ENCODE measurements at places on chromosomes 2 and 18.

DNA sequence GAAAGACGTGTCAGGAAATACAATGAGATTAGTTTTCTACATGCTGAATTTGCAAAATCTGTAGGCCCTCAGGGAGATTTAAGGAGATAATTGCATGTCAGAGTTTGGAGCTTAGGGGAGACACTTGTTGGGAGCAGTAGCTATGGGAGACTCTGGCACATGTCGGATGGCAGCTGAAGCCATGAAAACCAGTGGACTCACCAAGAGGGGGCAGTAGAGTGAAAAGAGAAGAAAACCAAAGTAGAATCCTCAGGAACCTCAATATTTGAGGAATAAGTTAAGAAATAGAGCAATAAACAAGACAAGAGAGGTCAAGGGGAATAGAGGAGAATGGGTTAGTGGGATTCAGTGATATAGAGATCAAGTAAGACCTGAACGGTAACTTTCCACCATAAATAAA, 24.8 kb downstream of the RUFY4 start:
- no peak for DNase-seq

GRCh38 chr2:127439343-127439742, 21.1 kb downstream of the PROC start:
- no peak for DNase-seq

GRCh38 chr18:70028734-70029133, 81.1 kb upstream of the CD226 start:
- no peak for DNase-seq

DNA sequence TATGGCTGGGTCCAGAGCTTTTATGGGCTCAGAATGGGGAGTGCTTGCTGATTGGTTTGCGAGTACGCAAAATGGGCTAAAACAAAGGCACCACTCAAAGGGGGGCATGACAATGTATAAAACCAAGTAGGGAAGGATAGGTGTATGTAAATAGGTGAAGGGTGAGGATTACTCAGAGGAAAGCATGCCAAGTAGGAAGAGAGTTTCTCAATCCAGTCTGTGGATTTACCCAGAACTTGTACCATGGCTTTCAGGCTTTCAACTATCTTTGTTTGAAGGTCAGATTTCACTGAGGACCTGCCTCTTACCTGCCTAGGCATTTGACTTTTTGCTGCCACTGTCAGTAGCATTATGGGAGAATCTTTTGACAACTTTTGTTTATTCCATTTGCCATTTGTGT, 92.3 kb downstream of the RAB3GAP1 start:
- DNase-seq, result peak; percentile 16

DNA sequence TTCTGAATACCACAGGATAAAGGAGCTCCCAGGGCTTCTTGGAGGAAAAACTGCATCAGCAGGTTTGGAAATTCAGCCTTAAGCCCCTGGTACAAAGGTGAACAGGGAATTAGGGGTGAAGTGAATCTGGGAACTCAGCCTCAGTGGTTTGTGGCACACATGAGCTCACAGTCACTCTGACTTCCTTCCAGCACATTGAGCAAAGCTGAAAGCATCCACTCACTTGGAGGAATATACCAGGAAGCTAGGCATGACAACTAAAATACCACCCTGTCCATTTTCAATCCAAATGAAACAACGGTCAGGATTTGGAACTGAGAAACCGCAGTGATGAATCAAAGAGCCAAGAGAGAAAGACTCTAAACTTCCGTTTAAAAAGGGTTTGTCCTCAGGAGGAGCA, 216.1 kb downstream of the ICOS start:
- DNase-seq, result peak; percentile 13

DNA sequence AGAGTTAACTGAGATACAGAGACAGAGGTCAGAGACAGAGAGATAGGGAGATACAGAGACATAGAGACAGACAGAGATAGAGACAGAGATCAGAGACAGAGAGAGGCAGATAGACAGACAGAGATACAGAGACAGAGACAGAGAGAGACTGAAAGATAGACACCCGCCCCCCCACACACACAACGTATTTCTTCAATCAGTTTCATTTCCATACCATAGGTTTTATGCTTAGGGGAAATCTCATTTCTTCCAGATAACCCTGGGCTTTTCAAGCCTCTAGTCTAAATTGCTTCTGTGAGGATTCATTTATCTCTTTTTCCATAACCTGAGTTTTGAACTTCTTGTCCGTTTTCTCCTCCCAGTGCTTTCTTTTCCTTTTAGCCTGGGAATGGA, 94.6 kb downstream of the CD8B2 start:
- DNase-seq, result no peak

- DNase-seq, result peak; percentile 87
Observed at GRCh38 chr2:145563741-145564615, 1044.1 kb upstream of the ZEB2 start.

DNA sequence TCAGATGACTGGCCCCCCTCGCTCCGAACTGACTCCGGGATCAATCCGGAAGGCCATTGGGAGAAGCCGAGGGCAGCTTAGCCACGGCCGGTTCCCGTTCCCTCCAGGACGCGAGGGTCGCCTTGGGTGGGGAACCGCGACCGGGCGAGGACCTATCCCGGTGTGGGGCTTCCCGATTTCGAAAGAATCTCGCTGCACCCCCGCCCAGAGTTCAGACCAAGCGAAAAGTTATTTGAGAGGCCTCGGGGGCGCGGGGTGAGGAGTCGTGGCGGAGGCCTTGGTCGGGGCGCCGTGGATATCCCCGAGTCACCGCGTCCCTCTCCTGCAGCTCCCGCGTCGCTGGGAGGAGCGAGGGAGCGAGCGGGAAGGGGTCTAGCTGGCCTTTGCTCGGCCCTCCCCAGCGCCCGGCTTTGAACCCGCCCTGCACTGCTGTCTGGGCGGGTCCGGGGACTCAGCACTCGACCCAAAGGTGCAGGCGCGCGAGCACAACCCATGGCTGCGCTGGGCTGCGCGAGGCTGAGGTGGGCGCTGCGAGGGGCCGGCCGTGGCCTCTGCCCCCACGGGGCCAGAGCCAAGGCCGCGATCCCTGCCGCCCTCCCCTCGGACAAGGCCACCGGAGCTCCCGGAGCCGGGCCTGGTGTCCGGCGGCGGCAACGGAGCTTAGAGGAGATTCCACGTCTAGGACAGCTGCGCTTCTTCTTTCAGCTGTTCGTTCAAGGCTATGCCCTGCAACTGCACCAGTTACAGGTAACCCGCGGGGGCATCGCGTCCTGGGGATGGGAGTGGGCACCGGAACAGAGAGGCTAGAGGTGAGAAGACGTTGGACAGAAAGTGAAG, at the start of gene CYP27A1:
Gene CYP27A1 (plus strand): TSS at position 457 of the 837 bp plus-strand sequence. CDS start 36 bp downstream, at position 493.
- peak; percentile 52 for DNase-seq

- DNase-seq, result no peak
Observed at GRCh38 chr18:23881778-23882177, 132.8 kb upstream of the TTC39C start.

DNA sequence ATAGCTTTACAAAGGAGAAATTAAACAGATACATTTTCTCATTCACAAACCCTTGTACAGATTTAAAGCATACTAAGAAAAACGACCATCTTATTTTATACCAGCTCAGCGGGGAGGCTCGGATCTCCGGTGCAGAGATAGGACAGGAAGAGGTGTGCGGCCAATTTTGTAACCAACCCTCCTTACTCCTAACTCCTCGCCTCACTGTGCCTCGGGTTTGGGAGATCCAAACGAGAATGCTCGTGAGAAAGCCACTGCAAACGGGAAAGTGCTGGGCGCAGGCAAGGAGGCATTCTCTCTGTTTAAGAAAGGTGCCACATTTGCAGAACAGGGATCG, 1.2 kb downstream of the KDSR start:
- no peak for DNase-seq

- DNase-seq, result peak; percentile 30
Observed at GRCh38 chr2:158297606-158298005, 158.9 kb downstream of the CCDC148 start.

GRCh38 chr2:69083235-69083748, 70.3 kb downstream of the ANTXR1 start:
- peak; percentile 74 for DNase-seq

DNA sequence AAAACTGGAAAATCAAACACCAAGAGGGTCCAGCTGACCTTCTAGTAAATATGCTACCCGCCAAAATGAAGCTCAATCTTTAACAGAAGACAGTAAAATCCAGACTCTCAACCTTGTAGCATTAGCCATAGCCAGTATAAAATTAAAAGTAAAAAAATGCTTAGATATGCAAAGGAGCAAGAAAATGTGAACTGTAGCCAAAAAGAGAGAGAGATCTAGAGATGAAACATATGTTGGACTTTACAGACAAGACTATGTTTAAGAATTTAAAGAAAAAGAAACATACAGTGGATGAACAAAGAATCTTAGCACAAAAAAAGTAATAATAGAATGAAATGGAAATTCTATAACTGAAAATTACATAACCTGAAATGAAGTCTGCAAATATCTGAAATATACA, 344.5 kb downstream of the LRATD1 start:
- DNase-seq, result no peak

DNA sequence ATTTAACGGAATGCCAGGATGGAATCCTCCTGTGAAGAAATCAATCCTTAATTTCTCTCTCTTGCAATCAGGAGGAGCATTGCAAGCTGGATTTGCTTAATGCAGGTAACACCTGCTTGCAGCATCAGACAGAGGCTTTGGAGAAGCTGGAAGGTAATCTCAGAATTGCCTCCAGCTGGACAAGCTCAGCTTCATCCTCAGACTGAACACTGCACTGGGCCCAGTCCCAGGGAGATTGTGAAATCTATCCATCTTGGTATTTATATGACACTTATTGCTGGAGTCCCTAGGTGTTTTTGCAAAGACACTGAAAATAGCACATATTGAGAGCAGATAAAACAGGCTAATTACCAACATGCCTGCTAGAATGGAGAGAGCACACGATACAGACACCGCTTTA, 179.4 kb upstream of the SESTD1 start:
- peak; percentile 6 for DNase-seq

GRCh38 chr2:158688721-158689120, 106.4 kb upstream of the DAPL1 start:
- peak; percentile 25 for DNase-seq

- no peak for DNase-seq
Observed at GRCh38 chr2:233794128-233794658, 16.1 kb downstream of the MROH2A start.

DNA sequence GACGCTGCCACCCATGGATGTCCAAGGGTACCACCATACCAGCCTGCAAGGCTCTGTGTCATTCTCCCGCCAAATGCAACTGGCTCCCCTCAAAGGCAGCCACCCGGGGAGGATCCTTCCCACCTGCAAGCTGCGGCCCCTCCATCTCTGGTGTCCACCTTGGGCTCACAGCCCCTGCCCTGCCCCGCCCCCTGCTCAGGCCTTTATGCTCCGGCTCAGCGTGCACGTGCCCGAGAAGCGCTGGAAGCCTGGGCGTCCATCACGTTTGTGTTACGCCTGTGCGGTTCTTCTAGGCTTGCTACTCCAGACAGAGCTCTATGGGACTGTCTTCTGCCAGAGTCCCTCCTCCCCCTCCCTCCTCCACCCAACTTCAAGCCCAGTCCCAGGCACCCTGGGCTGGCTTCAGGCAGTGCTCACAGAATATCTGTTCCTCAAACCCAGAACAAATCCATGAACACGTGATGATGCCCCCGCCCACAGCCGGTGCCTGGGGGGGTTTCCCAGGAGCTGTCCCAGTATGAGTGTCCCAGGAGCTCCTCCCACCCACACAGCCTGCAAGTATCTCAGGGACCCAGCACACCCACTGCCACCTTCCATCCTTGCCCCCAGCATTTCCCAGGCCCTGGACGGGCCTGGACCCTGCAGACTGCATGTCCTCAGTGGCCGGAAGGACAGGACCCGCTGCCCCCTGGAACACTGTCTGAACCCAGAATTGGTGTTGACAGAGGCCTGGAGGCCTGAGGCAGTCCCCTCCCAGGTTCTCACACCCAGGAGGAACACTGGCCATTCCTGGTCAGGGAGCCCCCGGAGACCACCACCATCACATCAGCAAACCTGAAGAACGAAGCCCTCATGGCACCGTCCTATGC, 30.3 kb downstream of the KIF1A start:
- DNase-seq, result no peak

GRCh38 chr2:6945087-6945813, 28.0 kb downstream of the RNF144A start:
- DNase-seq, result no peak

DNA sequence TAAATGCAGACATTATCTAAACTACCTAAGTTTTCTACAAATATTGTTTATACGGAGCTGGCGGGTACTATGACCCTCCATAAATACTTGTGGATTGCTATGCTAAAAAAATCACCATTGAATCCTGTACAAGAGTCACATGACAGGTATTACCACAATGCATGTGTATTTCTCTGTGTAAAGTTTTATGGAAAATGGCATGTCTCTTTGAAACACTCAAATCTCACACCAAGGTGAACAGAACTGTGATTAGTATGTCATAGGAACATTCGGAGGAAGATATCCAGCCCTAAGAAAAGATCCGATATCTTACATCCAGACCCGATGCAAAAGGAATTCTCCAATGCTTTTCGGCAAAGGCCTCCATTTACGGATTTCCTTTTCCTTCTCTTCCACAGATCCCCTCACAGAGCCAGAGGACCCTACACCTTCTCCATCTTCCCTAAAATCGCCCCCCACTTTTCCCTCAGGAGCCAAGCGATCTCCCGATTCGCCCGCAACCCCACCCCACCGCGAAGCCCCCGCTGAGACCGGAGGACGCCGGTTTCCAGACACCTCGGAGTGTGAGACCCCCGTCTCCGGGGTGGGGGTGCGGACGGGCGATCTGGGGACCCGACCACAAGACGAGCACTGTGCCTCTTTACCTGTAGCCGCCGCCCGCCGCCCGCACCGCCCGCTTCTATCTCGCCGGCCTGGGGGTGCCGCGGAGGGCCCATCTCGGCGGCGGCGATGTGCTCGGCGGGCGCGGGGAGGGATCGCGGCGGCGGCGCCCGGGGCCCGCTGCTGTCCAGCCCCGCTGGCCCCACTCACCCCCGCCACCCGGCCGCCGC, 1.2 kb downstream of the SAP130 start:
- peak; percentile 3 for DNase-seq

DNA sequence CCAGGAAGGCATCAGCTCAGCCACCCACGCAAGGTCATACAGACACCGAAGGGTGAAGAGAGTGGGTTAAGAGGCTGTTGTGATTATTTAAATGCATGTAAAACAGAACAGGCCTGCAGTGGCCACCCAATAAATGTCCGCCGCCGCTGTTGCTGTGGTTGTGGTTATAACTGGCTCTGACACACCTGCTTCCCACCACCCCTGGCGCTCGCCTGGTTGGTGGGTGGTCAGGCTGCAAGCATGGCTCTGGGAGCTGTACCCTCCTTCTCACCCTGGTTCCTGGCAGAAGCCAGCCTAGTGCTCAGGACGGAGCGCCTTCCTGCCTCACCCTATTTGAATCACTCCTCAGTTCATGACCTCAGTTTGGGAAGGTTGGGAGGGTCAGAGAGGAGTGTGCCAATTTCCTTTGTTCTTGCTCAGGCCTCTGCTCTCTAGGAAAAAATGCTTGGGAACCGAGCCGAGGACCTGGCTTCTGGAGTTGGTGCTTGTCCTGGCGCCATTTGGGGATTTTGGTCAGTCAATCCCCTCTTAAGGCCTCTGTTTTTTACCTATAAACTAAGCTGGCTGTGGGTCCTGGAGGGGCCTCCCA, 5.3 kb upstream of the CRYBA2 start:
- no peak for DNase-seq

GRCh38 chr18:79487801-79488201, 92.1 kb downstream of the NFATC1 start:
- no peak for DNase-seq

GRCh38 chr2:233711312-233712008, 1.2 kb upstream of the UGT1A5 start:
- DNase-seq, result peak; percentile 67
